ENCODE measurements at places on chromosomes 12 and 14. TPM values are rescaled to one million over a fixed set of nuclear protein-coding genes. Genes with fewer than 3 reads are reported as not detected.

DNA sequence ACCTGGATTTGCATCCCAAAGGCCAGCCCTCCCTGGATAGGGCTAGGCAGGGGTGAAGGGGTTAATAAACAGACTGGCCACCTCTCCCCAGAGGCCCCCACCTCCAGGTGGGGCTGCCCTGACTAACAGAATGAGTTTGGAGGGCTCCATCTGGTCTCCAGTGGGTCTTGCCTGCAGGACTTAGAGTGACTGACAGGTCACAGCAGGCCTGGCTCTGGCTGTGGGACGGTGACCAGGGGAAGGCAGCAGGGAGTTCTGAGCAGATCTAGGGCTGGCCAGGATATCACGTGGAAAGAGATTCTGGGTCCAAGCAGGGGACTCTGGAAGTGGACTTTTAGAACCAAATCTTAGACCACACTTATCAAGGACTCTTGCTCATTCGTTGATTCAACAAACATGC lies 40.9 kb upstream of the LHX5 start:
- no peak overlapping the region for H3K27ac ChIP-seq
- no peaks in the 10 kb centered on the region for H3K4me1 ChIP-seq
- no peaks in the 10 kb centered on the region for H3K36me3 ChIP-seq
- no peak overlapping the region for H3K4me3 ChIP-seq
- H3K27me3 ChIP-seq: peaks cover 36% of the 10 kb centered on the region

DNA sequence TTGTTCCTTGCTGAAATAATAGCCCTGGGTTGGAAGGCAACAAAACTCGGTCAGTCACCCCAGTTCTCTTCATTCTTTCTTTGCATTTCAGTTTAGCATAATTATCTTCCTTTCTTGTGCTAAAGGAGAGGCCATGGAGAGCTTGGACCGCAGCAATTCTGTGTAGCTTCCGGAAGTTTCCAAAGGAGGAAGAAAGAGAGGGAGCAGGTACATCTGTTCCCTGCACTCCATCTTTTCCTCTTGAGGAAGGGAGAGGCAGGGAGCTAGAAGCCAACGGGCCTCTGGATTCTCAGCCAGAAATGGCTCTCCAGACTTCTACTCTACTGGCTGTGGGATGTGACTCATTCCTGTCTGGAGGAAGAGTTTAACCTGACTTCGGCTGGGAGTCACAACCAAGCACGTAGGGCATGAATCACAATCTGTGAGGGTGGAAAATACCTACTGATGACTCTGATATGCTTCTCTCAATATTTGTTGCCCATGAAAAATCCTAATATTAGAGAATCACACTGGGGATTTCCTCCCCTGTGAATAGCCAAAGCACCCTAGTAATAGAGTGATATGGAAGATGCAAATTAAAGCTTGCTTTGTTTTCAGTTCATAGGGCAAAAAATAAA lies 17.0 kb downstream of the ANO6 start:
- H3K4me1 ChIP-seq: peaks cover 55% of the 10 kb centered on the region
- H3K27me3 ChIP-seq: no peaks in the 10 kb centered on the region
- H3K36me3 ChIP-seq: no peaks in the 10 kb centered on the region
- peak overlapping the region; percentile 99 for H3K27ac ChIP-seq

DNA sequence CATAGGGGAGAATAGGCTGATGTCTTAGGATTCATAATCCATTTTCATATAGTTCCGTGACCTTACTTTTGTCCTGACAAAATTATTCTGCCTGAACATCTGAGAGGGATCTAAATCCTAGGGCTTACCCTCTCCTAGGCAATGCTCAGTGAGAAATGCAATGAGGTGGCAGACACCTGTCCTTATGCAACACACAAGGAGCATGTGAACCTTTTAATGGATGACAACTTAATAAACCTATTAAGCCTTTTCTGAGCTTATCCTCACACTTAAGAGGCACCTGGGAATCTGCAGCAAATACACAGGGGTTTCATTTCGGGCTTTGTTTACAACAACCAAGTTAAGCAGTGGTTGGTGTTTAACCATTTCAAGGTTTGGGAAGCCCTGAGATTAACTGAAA lies 24.6 kb downstream of the SINHCAF start:
- no peak overlapping the region for H3K27ac ChIP-seq
- no peaks in the 10 kb centered on the region for H3K4me1 ChIP-seq
- peaks cover 12% of the 10 kb centered on the region for H3K36me3 ChIP-seq

DNA sequence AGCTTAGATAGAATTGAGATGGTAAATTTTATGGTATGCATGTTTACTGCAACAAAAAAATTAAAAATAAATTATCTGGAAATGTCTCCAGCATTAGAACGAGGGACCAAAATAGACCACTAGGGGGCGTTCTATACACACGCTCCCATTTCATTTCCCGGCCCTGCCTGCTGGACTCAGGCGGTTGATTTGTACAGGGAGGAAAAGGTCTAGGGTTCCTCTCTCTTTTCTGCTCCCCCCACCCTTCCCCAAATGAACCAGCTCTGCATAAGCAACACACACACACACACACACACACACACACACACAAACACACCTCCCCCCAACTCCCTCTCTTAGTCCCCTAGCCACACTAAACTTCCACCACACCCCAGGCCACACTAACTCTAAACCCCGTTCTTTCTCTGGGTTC lies 7.8 kb upstream of the DTX1 start:
- DNase-seq: no peak
- H3K4me3 ChIP-seq: no peak overlapping the region

DNA sequence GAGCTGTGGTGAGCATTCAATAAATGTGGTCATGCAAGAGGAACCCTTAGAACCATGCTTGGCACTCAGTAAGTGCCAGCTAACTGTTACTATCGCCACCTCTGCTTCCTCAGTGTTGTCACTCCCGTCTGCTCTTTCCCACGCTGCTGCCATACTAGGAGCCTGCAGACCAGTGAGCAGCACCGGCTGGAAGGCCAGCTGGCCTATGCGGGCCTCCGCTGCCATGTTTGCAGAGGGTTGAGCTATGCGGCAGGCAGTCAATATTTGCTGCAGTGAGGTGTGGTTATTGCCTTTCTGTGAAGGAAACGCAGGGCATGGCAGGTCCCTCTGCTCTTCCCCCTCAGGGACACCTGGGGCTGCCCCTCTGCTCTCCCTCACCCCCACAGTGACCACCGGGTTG lies 13.0 kb downstream of the KMT5A start:
- H3K36me3 ChIP-seq: peaks cover 87% of the 10 kb centered on the region
- H3K4me3 ChIP-seq: no peak overlapping the region
- no peak for DNase-seq
- 0 out of 2 replicates have a peak, but pooled peaks cover 4% of the 10 kb centered on the region for H3K4me1 ChIP-seq
- no peak overlapping the region for H3K27ac ChIP-seq

DNA sequence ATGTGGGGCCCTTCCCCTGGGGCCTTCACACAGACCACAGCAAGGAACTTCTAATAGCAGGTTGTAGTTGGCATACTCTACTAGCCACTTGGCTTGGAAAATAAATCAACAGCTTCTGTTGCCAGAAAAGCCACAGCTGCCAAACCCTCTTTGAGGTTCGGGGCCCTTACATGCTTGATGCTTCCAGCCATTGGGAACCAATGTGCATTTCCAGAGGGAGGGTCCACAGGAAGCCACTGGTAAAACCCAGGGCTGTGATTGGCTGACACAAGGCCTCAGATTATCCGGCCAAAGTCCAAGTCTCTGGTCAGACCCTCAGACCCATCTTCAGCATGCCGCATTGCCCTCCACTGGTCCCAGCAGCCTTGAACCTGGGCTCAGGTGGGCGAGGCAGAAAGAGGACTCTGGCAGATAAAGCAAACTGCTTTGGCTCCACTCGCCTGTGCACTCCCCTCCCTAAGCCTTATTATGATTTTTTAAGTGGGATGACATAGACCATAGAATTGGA lies 214.4 kb downstream of the BCL11B start:
- no peak for DNase-seq
- no peaks in the 10 kb centered on the region for H3K4me1 ChIP-seq
- H3K27ac ChIP-seq: no peak overlapping the region
- no peaks in the 10 kb centered on the region for H3K27me3 ChIP-seq

GRCh38 chr14:92540472-92541048 lies 27.0 kb downstream of the RIN3 start:
- no peak overlapping the region for H3K4me3 ChIP-seq
- no peaks in the 10 kb centered on the region for H3K27me3 ChIP-seq
- peak; percentile 68 for DNase-seq
- H3K4me1 ChIP-seq: peaks cover 22% of the 10 kb centered on the region
- no peaks in the 10 kb centered on the region for H3K36me3 ChIP-seq

KSR2 gene
- total RNA-seq: 0.03 TPM

DNA sequence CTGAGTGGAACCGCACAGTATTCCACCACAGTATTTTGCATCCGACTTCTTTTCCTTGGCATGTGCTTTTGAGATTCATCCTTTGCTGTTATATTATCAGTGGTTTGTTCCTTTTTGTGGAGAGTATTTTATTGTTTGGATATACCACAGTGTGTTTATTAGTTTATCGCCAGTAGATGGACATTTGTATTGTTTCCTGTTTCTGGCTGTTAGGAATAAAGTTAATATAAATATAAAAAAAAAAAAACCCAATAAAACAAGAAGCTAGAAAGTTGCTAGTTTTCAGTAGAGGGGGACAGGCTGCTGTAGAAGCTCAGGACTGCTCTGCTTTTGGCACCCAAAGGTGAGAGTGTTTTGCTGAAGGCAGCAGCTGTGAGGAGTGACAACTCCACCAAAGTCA lies 62.0 kb upstream of the EEA1 start:
- no peaks in the 10 kb centered on the region for H3K27me3 ChIP-seq
- no peaks in the 10 kb centered on the region for H3K36me3 ChIP-seq
- no peak overlapping the region for H3K4me3 ChIP-seq
- DNase-seq: no peak
- H3K4me1 ChIP-seq: peaks cover 15% of the 10 kb centered on the region

GRCh38 chr12:100266585-100266834 lies 369 bp downstream of the DEPDC4 start:
- H3K4me1 ChIP-seq: peaks cover 18% of the 10 kb centered on the region
- H3K36me3 ChIP-seq: peaks cover 5% of the 10 kb centered on the region
- H3K27ac ChIP-seq: peak overlapping the region; percentile 81

- no peak for DNase-seq
- H3K27me3 ChIP-seq: no peaks in the 10 kb centered on the region
- peak overlapping the region; percentile 88 for H3K27ac ChIP-seq
- H3K4me3 ChIP-seq: no peak overlapping the region
- no peaks in the 10 kb centered on the region for H3K36me3 ChIP-seq
- peaks cover 35% of the 10 kb centered on the region for H3K4me1 ChIP-seq
Observed at GRCh38 chr12:127809275-127809674, 457.7 kb upstream of the TMEM132C start.

GRCh38 chr14:25298238-25298637 lies 248.3 kb upstream of the STXBP6 start:
- H3K27me3 ChIP-seq: no peaks in the 10 kb centered on the region
- H3K4me1 ChIP-seq: no peaks in the 10 kb centered on the region
- DNase-seq: no peak
- no peak overlapping the region for H3K27ac ChIP-seq
- no peak overlapping the region for H3K4me3 ChIP-seq
- H3K36me3 ChIP-seq: no peaks in the 10 kb centered on the region

GRCh38 chr12:19457561-19457960 lies 18.3 kb downstream of the AEBP2 start:
- peaks cover 6% of the 10 kb centered on the region for H3K36me3 ChIP-seq
- H3K4me3 ChIP-seq: no peak overlapping the region
- no peaks in the 10 kb centered on the region for H3K27me3 ChIP-seq
- no peaks in the 10 kb centered on the region for H3K4me1 ChIP-seq

NUP37 gene
- total RNA-seq: 72.9 TPM

PLA2G1B gene
- not detected for total RNA-seq

- H3K36me3 ChIP-seq: no peaks in the 10 kb centered on the region
- DNase-seq: peak; percentile 5
Observed at GRCh38 chr12:102816816-102817434, 100.1 kb downstream of the PAH start.

SMIM41 gene
- total RNA-seq: not detected

- no peaks in the 10 kb centered on the region for H3K27me3 ChIP-seq
- H3K27ac ChIP-seq: no peak overlapping the region
- DNase-seq: no peak
- H3K4me3 ChIP-seq: no peak overlapping the region
- H3K36me3 ChIP-seq: no peaks in the 10 kb centered on the region
Observed at GRCh38 chr12:47352067-47352466, 272.3 kb upstream of the AMIGO2 start.

DNA sequence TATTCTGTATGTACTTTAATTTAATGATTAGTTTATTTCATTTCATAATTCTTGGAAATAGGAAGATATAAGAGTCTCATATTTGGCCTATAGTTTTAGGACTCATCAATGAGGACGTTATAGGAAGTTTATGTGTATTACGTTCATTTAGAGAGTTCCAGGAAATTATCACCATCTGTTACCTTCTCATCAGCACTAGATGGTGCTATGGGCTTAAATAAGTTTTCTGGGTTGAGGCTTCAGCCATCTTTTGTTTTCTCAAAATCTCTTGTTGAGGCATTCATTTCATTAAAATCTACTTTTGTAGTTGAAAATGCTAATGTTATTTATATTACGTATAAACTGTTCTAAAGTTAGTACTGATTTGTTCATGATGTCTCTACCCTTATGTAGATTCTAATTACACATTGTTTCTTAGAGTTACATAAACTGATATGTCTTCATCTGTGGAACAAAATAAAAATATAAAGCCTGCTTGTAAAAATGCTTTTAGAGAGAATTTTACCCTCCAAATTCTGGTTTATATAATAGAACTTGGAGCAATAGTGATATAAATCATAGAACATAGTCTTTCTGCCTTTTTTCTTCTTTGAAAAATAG lies 89.2 kb downstream of the CFAP54 start:
- H3K4me1 ChIP-seq: no peaks in the 10 kb centered on the region
- no peak overlapping the region for H3K4me3 ChIP-seq
- H3K27me3 ChIP-seq: no peaks in the 10 kb centered on the region

CARMIL3 gene
- not detected for total RNA-seq

DNA sequence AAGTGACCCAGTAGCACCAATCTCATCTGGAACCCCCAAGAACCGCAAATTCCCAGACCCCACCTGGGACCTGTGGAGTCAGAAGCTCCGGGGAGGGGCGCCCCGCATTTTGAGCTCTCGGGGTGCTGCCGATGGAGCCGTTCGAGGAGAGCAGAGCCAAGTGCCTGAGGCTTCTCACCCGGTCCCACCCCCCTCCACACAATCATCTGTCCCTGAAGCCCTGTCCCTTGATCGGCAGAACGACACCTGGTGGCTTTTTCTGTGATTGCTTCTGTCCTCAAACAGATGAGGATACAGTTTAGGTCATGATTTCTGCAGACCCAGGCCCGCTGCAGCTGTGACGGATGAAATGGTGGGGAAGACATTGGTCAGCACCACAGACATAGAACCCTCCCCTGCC lies 74.7 kb downstream of the NOC4L start:
- no peak for DNase-seq
- H3K27me3 ChIP-seq: no peaks in the 10 kb centered on the region
- H3K4me1 ChIP-seq: no peaks in the 10 kb centered on the region
- H3K36me3 ChIP-seq: no peaks in the 10 kb centered on the region

GRCh38 chr12:101671833-101672232 lies 25.6 kb upstream of the CHPT1 start:
- no peaks in the 10 kb centered on the region for H3K36me3 ChIP-seq
- H3K4me3 ChIP-seq: no peak overlapping the region
- peaks cover 3% of the 10 kb centered on the region for H3K27me3 ChIP-seq

SLC38A2 gene
- 238 TPM for total RNA-seq

All from SJSA1 (cell line).